Umbilical cord (tissue), 2 donors: ENCODE measurements at places on chromosomes 13 and 19.
A peak's percentile ranks its signal among the peaks of the same experiment; 100 is the strongest.

GRCh38 chr19:4660181-4660791, 9.9 kb downstream of the MYDGF start:
- no peak for DNase-seq

GRCh38 chr13:110942248-110942981, 27.5 kb upstream of the ANKRD10 start:
- DNase-seq = no peak

GRCh38 chr19:3479177-3479833, 1.0 kb downstream of the SMIM24 start:
- DNase-seq = no peak

DNA sequence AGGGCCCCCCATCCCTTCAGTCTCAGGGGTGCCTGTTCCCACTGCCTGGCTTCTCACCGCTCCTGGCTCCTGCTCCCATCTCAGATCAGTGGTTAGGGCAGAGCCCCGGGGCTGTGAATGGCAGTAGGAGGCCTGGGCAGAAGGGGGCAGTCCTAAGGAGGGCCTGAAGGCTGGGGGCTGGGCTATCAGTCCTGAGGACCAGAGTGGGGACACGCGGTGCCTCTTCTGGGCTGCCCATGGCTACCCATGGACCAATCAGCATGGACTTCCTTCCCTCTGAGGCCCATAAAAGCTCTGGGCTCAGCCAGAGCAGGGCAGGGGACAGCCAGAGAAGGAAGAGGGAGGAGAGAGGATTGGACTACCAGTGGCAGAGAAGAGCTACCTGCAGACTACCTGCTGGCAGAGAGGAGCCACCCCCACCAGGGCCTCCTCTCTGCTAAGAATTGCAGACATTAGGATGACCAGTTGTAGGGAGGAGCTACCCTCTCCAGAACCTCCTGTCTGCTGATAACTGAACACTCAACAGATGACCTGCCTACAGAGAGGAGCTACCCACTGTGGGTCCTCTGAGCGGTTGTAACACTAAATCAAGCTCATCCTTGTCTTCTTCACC, 12.1 kb upstream of the UBE2S start:
- no peak for DNase-seq

GRCh38 chr19:16847430-16847829, 18.2 kb downstream of the SIN3B start:
- DNase-seq = no peak

- DNase-seq = no peak
These were observed 242.4 kb downstream of the RGCC start for GRCh38 chr13:41699759-41700158.

GRCh38 chr13:46521921-46522747, 30.8 kb upstream of the LRCH1 start:
- DNase-seq = no peak

DNA sequence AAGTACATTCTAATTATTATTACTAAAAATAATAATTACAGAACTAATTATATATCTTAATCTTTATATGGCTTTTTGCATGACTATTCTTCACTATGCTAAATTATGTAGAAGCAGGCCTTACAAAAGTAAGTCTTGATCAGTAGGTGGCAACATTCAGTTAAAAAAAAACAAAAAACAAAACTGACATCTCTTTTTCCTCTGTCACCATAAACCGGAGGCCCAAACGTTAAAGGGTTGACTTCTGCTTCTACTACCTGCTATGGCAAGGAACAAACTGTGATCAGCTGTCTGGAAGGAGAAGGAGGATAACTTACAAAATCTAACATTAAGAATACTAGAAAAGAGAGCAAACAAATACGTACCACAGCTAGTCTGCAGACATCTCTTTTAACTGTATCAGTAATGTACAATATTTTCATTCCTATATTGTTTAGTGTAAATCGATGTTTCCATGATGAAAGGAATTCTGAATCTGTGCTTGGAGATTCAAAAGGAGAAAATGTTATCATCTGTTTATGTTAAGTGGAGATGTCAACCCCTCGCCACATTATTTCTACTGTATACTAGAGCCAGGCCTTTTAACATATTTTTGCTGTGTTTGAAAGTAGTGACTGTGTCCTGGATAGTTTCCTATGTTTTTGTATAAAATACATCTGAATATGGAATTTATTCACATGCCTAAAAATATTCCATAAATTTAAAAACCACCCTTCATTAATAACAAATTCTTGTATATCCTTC, 1525.4 kb downstream of the SLITRK1 start:
- DNase-seq = peak; percentile 32

- no peak for DNase-seq
These were observed 8.3 kb upstream of the ZNF254 start for GRCh38 chr19:24078680-24079079.

DNA sequence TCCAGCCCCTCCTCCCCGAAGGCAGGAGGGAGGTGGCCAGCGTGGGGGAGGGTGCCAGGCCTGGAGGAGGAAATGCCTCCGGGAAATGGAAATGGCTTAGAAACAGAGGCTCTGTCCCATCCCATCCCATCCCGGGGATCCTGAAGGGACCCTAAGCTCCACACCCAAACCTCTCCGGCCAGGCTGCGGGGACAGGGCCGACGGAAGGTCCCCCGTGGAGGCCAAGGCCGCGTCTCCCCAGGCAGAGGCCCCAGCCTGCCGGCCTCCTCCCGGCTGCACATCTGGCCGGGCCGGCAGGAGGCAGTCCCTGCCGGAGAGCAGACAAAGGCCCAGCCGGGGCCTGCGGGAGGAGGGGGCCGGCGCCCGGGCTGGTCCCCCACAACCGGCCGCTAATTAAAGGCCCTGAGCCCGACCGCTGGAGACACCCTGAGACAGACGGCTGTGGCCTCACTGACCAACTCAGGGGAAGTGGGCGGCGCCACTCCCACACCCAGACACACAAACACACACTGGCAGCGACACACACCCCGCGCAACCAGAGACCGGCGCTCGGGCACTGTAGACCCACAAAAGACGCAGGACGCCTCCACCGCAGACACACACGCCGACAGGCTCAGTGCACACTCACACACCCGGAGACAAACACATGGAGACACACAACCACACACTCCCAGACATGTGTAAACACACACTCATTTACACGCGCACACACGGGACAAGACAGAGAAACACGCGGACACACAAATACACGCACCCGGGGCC, 1.1 kb downstream of the ADAMTS10 start:
- peak; percentile 79 for DNase-seq

- no peak for DNase-seq
These were observed 155.0 kb upstream of the SOX1 start for GRCh38 chr13:111911754-111912452.

DNA sequence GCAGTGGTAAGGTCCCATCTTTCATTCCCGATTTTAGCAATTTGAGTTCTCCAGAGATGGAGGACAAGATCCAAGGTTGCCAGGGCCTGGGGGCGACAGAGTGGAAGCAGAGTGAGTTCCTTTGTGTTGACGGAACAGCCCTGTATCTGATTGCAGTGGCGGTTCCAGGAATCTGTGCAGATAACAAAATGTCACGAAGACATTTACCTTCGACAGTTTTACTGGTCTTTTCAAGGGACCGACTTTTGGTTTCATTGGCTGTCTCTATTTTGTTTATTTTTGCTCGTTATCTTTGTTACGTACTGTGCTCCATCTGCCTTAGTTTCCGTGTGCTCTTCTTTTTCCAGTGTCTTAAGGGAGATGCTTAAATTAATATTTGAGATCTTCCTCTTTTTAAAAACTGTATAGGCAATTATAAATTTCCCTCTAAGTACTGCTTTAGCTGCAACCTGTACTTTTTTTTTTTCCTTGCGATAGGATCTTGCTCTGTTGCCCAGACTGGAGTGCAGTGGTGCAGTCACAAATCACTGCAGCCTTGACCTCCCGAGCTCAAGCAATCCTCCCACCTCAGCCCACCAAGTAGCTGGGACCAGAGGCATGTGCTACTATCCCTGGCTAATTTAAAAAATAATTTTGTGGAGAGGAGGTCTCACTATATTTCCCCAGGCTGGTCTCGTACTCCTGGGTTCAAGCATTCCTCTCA, 23.2 kb downstream of the KDM4B start:
- DNase-seq = no peak

- DNase-seq = no peak
These were observed 224.0 kb downstream of the GGACT start for GRCh38 chr13:100364591-100364990.

GRCh38 chr19:3129112-3129511, 6.7 kb upstream of the GNA15 start:
- DNase-seq = no peak
